ENCODE measurements at places on chromosomes 2 and 18.

DNA sequence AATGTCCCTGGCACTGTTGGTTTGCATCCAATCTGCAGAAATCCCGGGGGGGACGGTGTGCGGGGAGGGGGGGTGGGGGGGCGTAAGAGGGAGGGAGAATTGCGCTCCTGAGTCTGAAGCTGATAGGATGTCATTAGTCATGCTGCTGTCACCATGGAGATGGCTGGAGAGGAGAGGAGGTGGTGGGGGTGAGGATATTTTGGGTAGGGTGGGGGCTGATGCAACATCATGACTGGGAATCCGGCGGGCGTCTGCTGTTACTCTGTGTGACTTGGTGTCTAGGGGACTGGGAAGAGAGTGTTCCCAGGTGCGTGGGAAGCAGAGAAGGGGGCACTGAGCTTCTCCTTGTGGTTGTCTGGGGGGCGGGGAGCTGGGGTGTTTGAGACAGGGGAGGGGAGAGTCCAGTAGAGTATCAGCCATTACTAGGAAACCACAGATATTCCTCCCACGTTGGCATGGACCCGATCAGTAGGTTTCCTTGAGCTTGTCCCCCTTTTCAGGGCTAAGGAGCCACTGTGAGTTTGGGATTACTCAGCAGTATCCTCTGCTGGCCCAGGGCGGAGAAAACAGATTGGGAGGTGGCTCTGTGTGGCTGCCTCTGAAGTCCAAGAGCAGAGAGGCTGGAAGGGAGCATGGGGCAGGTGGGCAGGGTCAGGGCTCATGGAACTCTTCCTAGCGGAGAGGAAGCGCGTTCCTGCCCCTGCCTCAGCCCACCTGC lies 18.9 kb downstream of the TET3 start:
- no peak for DNase-seq

DNA sequence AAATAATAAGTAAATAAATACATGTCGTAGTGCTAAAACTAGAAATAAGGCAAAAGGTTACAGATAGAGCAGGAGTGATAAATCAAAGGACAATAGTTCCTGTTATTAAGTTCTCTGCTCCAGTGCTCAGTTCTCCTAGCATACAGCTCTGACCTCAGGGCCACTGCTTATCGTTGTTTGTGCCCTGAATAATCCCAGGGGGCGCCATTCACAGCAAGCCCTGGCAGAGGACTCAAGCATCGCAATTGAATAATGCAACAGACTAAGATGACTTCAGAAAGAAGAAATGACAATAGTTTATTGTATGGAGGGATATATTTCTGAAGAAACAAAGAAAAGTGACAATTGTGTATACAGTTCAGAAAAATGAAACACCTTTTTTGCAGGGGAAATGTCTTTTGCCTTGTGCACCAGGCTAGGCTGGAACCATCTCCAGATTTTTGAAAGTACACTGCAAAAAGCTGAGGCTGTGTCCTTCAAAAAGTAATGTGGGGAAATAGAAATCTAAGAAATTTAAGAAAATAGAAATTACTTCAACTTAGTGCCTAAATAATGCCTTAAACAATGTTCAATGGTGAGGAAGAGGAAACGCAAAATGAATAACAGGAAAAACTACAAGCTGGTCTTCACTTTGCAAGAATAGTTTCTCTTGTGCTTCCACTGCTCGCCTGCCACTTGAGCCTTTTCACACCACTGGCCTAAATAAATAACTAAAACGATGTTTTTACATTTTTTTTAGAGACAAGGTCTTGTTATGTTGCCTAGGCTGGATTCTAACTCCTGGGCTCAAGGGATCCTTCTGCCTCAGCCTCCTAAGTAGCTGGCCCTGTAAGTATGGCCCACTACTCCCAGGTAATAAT lies 19.0 kb upstream of the CCNYL1 start:
- peak; percentile 52 for DNase-seq

GRCh38 chr2:55786280-55786679 lies 92.6 kb upstream of the PNPT1 start:
- no peak for DNase-seq

DNA sequence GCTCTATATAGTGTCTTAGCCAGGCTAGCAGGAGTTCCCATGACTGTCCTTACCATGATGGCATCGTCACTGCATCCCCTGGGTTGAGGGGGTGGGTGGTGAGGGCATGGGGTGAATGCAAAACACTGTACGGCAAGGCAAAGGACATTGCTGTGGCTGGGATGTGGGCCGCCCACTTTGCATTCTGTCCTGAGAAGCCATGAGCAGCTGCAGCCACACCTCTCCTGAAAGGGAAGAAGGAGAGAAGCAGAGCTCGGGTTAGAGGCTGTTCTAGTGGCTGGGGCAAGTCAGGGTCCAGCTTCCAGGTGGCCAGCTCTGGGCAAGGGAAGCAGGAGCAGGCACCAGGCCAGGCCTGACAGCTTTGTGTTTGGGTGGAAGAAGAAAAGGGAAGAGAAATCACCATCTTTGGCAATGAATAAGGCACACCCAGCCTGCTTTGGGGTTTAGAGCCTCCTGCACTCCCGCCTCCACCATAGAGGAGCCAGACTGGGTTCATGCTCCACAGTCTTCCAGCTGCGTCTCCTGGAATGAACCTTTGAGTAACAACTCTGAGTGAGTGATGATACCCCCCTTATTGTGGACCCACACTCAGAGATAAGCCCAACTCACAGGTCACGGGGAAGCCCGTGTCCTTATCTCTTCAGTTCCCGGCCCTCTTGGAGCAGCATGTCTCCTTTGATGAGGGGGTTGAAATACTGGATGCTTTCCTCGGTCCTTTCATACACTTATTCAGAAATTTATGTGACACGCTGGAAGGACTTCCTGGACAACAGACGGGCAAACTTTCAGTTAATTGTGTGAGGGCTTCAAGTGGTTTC lies 63.4 kb downstream of the INPP4A start:
- DNase-seq: no peak

- DNase-seq: no peak
Observed at GRCh38 chr2:46720592-46721185, 194.9 kb downstream of the MCFD2 start.

- DNase-seq: no peak
Observed at GRCh38 chr2:137333386-137334165, 568.2 kb downstream of the THSD7B start.

GRCh38 chr2:100835006-100835659 lies 15.2 kb downstream of the NPAS2 start:
- DNase-seq: no peak

- no peak for DNase-seq
Observed at GRCh38 chr2:2567776-2568175, 236.7 kb upstream of the MYT1L start.

DNA sequence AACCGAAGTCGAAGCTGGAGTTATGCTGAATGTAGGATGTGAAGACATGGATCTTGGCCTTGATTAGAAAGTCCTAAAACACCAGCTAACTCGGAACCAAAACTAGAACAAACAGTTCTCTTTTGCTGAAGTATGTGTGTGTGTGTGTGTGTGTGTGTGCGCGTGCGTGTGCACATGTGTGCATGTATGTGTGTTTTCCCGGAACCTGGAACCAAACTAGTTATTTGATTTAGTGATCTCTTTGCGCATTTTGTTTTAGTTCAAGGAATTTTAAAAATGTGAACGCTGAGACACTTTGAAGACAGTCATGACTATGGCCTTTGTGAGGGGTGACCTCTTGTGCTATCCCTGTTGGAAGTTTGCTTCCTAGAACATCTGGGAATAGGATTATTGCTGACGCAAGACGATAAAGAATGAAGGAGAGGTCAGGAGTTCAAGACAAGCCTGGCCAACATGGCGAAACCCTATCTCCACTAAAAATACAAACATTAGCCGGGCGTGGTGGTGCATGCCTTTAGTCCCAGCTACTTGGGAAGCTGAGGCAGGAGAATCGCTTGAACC lies 23.8 kb downstream of the FHL2 start:
- no peak for DNase-seq

DNA sequence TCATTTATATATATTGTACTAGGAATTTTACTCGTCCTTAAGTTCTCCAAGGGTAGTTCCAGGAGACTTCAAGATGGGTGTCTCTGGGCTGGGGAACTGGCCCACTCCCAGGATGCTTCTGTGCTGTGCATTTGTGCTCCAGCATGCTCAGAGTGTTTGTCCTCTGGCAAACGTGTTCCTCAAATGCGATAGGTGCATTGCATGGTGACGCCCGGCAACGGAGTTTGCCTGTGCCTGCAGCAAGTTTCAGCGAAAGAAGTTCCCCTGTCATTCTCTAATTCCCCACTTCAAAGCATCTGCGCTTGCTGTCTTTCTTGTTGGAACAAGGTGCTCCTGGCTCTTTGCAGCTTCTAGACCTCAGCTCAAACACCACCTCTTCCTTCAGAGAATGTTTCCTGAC lies 465.1 kb downstream of the GALR1 start:
- DNase-seq: no peak

GRCh38 chr2:148298196-148298595 lies 277.3 kb downstream of the MBD5 start:
- no peak for DNase-seq

DNA sequence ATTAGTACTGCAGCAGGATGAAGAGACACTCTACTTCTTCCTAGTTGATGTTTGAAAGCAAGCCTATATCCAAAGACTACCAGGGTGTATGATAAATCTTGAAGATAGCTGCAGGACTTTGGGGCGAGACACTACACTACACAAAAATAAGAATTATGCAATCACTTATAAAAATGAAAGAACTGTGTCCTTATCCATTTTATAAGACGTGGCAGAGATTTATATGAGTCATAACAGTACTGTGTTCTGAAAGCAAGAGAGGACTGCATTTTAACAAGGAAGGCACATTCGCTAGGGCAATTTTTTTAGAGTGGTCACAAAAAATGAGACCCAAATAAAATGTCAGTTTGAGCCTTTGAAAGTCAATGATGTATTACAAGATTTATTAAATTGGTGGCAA lies 617.0 kb upstream of the LINC00305 start:
- no peak for DNase-seq

DNA sequence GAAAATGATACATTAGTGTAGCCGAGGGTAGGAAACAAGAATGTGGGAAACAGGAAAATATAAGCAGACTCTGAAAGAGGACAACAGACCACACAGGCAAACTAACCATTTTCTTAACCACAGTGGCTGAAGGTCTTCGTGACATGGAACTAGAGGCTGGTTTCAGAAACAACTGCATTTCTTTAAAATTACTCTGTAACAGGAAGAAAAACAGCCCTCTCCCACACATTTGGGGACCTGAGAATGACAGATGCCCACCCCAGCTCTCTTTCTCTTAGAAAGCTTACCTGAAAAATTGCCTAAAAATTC lies 13.8 kb upstream of the SLC25A52 start:
- DNase-seq: no peak

All from hypothalamus (tissue), 51 donors.